ENCODE measurements at places on chromosomes 2 and 18. TPM values are rescaled to one million over a fixed set of nuclear protein-coding genes. Genes with fewer than 3 reads are reported as not detected.

SAG gene
- total RNA-seq = 0.32 TPM

PECR gene
- 17.6 TPM for total RNA-seq

SLC14A1 gene
- total RNA-seq = 0.49 TPM

REG1B gene
- total RNA-seq = not detected

RNU2-63P gene
- total RNA-seq = 32.9 TPM

ALPG gene
- total RNA-seq = not detected

ACTG2 gene
- 0.26 TPM for total RNA-seq

SLC9A4 gene
- not detected for total RNA-seq

TMEM17 gene
- total RNA-seq = 0.15 TPM

ASB18 gene
- not detected for total RNA-seq

SLC4A3 gene
- not detected for total RNA-seq

CCBE1 gene
- 0.02 TPM for total RNA-seq

GPC1 gene
- total RNA-seq = 6.2 TPM

IGFBP2 gene
- total RNA-seq = 11.1 TPM

NEU4 gene
- 0.61 TPM for total RNA-seq

TPGS2 gene
- 68.5 TPM for total RNA-seq

HOXD3 gene
- not detected for total RNA-seq

CFAP53 gene
- 0.31 TPM for total RNA-seq

PLCL1 gene
- 0.78 TPM for total RNA-seq

DLGAP1 gene
- total RNA-seq = 0.36 TPM

ATIC gene
- total RNA-seq = 287 TPM

RBFA gene
- total RNA-seq = 48.5 TPM

ALKAL2 gene
- 0.18 TPM for total RNA-seq

PRKAG3 gene
- not detected for total RNA-seq

GPAT2 gene
- total RNA-seq = 18.4 TPM

HJURP gene
- total RNA-seq = 40.4 TPM

FEV gene
- total RNA-seq = not detected

TTC31 gene
- total RNA-seq = 32.2 TPM

CLEC4F gene
- 0.10 TPM for total RNA-seq

NAPG gene
- total RNA-seq = 37.4 TPM

CERKL gene
- total RNA-seq = not detected

EVX2 gene
- not detected for total RNA-seq

TNFAIP6 gene
- not detected for total RNA-seq

KRTCAP3 gene
- total RNA-seq = 3.5 TPM

ERICH2 gene
- total RNA-seq = not detected

IL1RL1 gene
- total RNA-seq = 4.8 TPM

L3MBTL4 gene
- total RNA-seq = 0.26 TPM

HRH4 gene
- total RNA-seq = 1.9 TPM

PJVK gene
- total RNA-seq = 2.5 TPM

ALS2 gene
- total RNA-seq = 12.7 TPM

GREB1 gene
- total RNA-seq = 0.10 TPM

RBM44 gene
- total RNA-seq = 1.1 TPM

DIPK1C gene
- total RNA-seq = not detected

TUBA3D gene
- not detected for total RNA-seq
